Hepatic stellate cell (primary cell): ENCODE measurements at places on chromosomes 3 and 15.
A peak's percentile ranks its signal among the peaks of the same experiment; 100 is the strongest.

DNA sequence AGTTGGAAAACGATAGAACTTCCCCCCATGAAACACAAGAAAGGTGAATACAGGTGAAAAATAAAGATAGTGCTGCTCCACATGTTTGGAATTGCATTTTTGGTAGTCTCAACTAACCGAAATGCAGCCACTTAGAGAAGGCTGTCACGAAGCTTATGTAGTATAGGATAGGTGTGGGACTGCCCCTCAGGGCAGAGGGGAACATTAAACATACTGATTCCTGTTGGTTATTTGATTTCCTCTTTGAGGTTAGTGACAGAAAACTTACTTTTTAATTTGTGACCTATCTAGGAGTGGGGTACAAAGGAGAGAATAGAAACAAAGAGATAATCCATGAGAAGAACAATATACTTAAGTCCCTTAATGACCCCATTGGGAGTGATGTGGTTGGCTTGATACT lies 85.8 kb upstream of the SATB1 start:
- DNase-seq, result no peak

- DNase-seq, result no peak
These were observed 284 bp upstream of the TSC22D2 start for GRCh38 chr3:150407808-150408220.

DNA sequence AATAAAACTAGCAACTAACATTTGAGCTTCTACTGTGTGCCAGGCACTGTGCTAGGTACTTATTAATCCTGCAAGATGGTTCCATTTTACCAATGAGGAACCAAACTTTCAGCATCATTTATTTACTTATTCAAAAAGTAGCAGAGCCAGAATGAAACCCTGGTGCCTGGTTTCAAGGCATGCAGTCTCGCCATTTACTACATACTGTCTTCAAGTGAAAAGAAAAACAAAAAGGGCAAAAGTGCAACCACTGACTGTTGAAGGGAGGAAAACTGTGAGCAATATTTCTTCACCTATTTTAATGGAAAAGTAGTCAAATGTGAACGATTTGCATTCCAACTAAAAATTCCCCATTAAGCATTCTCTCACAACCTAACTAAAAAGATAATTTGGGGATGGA lies 8.7 kb downstream of the DCUN1D1 start:
- DNase-seq, result no peak

DNA sequence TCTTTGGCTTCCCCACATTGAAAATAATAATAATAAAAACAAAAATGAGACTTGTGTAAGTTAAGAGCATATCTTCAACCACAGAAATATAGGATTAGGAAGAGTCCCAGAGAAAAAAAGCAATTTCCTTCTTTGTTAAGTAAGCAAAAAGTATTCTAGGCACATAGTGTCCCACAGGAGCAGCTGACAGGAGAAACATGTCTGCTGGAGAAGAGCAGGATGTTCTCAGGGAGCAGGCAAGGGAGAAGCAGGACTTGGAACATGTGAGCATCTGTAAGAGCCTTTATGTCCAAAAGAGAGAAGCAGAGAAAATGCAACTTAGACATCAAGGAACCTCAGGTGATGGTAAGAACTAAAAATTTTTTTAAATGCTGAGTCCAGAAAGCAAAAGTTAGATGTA lies 39.0 kb downstream of the TTC23 start:
- no peak for DNase-seq

DNA sequence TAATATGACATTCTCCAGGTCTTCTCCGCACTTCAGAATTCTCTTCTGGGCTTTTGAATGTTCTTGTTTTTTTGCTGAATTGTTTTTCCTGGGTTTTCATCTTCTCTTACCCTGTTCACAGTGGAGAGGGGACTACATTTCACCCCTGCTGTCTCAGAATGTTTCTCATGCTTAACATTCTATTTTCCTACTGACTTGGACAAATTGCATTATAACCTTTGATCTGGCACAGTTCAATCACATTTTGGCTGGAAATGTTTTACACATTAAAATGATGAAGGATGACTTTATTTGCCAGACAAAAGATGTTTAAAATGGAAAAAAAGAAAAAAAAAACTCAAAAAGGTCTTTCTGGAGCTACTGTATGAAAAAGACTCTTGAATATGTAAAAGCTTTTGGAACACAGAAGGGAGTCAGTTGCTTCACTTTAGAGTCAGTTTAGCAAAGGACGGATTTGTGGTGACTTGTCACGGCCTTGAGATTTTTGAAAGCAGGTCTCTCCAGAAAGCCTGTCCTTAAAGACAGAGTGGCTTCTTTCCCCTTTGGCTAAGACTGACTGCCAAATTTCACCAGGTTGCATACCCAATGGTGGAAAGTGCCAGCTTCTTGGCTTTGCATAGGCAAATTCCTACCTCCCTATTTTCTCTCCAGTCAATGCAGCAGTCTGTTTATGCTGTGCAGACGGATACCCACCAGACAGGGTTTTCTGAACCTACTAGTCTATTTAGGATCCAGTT lies 401.0 kb upstream of the TBL1XR1 start:
- no peak for DNase-seq

- no peak for DNase-seq
These were observed 921.4 kb downstream of the MCTP2 start for GRCh38 chr15:95152741-95153140.

GRCh38 chr3:53023072-53023823 lies 22.6 kb downstream of the SFMBT1 start:
- no peak for DNase-seq

DNA sequence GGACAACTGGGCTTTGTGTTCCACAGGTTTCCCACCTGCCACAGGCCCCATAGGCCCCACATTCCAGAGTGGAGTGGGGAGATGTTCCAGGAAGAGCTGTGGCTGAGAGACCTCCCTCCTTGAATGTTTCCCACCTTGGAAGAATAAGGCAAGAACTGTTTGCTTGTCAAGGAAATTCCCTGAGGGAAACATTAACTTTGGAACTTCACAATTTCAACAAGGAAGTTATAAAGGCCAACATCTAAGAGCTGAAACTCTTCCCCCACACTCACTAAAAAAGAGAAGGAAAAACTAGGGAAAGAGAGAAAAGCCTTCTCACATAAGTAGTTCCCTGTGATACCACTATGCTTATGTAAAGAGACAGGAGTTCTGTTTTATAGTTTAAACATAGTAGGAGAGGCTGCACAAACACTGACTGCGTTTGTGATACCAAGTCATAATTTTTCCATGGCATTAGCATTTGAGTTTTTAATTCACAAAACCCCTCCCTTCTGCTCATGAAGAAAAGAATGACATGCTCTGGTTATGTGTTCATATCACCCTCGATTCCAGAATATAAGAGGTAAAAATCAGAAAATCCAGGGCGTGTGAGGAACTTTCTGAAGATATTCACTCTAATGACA lies 39.8 kb upstream of the SPRED1 start:
- no peak for DNase-seq

DNA sequence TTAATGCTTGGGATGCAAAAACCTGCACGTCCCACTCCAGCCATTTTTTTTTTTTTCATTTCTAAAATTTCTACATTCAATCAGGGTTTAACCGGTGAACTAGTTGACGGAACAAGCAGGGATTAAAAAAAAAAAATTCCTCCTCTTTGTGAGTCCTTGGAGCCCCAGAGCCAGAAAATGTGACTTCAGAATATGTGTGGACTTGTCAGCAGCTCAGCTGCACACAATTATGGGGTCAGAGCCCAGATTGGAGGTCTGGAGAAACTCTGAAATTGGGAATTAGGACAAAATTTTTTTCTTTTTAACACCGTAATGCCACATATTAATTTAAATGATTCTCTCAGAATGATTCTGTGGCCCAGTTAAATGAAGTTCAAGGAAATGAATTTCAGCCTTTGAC lies 921.0 kb upstream of the CFAP20DC start:
- no peak for DNase-seq

DNA sequence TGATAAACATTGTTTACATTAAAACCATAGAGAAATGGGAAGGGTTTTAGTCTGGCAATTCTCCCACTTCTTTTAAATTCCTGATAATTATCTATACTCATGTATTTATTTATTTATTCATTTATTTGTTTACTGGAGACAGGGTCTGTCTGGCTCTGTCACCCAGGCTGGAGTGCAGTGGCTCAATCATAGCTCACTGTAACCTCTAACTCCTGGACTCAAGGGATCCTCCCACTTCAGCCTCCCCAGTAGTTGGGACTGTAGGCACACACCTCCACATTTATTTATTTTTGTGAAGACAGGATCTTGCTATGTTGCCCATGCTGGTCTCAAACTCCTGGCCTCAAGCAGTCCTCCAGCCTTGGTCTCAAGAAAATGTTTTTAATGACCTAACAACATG lies 2.5 kb upstream of the AEN start:
- no peak for DNase-seq

- no peak for DNase-seq
These were observed 95.9 kb downstream of the LIPC start for GRCh38 chr15:58527573-58528187.

GRCh38 chr3:67599821-67600220 lies 54.6 kb downstream of the SUCLG2 start:
- DNase-seq, result no peak

DNA sequence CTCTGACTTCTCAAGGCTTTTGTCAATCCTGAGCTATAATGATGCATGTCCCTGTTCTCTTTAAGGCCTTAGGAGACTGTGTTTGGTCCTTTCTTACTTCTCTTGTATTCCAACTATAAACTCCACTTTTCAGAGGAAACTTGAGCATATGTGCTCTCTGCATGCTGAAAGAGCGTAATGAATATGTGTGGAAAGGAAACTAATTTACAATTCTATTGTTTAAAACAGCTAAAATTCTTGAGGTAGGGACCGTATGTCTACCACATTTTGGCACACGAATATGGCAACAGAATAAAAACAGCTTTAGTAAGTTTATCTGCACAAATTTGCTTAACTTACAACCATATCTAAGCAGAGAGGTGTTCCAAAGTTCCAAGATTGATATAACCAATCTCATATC lies 242.0 kb upstream of the DCBLD2 start:
- no peak for DNase-seq

- no peak for DNase-seq
These were observed 50.1 kb downstream of the P2RY1 start for GRCh38 chr3:152885076-152885475.

- peak; percentile 68 for DNase-seq
These were observed at the start of gene RPP25 for GRCh38 chr15:74956648-74957475. RPP25 (minus strand) TSS chr15:74956772; CDS start chr15:74956583, 189 bp downstream.
